ENCODE measurements at places on chromosomes 1 and 21.

- DNase-seq: no peak
These were observed 46.2 kb upstream of the PALMD start for GRCh38 chr1:99599678-99600175.

GRCh38 chr21:36841866-36842265, 124.6 kb downstream of the HLCS start:
- no peak for DNase-seq

GRCh38 chr1:28259934-28260802, 850 bp downstream of the SESN2 start:
- peak; percentile 46 for DNase-seq

DNA sequence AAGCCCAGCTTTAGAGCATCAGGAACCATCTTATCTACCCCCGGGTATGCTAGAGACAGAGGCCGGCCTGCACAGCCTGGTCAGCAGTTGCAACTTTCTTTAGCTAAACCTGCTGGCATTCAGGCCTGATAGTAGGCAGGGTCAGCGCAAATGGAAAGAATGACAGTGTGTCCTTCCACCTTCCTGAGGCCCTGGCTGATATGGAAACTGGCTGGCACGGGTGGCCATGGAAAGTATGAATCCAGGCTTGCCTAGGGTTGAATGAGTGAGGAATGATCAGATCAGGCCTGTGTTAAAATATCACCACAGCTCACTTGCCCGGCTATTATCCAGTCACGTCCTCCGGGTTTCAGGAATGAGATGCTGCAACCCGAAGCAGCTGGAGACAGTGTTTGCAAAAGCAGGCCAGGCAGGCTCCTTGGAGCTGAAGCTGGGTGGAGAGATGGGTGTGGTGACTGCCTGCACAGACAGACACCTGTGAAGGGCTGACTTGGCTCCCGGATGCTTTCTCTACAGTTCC, 34.7 kb downstream of the RCAN1 start:
- no peak for DNase-seq

- DNase-seq: no peak
These were observed 485.4 kb upstream of the LRRC7 start for GRCh38 chr1:69082312-69082711.

GRCh38 chr1:41664861-41665640, 180.6 kb upstream of the EDN2 start:
- DNase-seq: no peak

DNA sequence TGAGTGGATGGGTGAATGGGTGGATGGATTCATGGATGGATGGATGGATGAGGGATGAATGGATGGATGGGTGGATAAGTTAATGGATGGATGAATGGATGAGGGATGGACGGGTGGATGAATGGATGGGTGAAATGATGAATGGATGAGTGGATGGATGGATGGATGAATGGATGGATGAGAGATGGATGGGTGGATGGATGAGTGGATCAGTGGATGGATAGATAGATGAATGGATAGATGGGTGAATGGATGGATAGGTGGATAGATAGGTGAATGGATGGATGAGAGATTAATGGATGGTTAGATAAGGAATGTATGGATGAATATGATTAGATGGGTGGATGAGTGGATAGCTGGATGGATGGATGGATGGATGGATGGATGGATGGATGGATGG, 313.5 kb downstream of the NPHP4 start:
- DNase-seq: no peak

DNA sequence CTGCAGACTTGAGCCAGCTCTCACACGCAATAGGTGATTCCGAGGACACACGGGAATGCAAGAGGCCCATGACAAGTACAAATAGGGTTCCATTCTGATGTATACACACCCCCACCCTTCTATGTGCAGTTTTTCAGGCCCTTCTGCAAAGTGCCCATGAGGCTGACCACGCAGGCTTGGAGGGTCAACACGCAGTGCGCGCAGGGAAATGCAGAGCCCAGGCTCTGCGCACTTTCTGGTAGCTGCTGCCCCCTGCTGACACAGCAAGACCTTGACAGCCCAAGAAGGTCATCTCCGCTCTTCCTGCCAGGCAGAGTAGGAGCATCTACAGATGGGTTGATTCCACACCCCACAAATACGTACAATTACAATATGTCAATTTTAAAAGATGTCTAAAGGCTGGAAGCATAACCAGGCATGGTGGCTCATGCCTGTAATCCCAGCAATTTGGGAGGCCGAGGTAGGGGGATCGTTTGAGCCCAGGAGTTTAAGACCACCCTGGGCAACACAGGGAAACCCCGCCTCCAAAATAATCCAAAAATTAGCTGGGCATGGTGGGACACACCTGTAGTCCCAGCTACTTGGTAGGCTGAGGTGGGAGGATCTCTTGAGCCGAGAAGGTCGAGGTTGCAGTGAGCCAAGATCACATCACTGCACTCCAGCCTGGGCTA, 18.5 kb downstream of the SH3BP5L start:
- DNase-seq: peak; percentile 61

DNA sequence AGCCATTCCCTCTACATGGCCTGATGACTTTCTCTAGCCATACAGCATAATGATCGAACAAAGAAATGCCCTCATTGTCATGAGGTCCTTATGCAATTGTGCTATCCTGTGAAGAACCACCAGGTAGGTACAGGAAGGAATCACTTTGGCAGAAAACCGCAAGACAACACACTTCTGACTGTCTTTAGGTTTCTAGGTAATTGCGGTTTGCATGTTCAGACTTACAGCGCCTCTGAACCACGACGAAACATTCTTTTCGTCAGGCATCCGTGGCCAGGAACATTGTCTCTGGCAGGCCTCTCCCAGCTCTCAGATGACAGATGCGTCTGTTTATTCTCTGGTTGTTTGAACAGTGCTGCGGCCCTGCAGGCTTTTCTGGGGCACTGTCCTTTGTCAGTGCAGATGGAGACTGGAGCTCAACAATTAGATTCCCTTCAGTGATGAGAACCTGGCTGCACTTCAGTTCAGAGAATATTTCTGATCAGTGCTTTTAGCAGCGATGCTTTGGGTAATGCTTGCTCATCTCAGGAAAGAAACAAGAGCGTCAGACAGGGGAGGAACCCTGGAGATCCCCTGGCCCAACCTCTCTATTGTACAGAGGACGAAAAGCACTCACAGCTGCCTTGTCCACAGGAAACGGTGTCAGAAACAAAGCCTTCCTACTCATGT, 63.4 kb downstream of the B3GALT5 start:
- no peak for DNase-seq

- no peak for DNase-seq
These were observed 89.0 kb upstream of the HMCN1 start for GRCh38 chr1:185645162-185645640.

- DNase-seq: no peak
These were observed 5.7 kb downstream of the ACAP3 start for GRCh38 chr1:1302006-1302430.

DNA sequence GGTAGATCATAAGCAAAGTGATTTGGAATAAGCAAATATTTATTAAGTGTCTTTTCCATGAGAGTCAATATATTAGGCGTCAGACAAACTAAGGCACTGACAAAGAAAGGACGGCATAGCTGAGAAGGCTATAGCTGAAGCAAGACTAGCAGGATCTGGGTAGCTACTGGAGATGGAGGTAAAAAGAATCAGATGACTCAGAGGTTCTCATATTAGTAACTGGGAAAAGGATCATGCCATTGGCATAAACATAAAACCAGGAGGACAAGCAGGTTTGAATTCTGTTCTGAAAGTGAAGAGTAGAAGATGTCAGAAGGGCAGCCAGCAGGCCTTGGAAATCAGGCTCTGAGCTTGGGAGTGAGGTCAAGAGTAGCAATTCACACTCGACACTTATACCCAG, 531.9 kb downstream of the PTPRC start:
- DNase-seq: no peak

Measured in activated CD4-positive, alpha-beta T cell treated with anti-CD3 and anti-CD28 coated beads, Interleukin-2, amount 50 U/mL, for 48 hours (primary cell).